ENCODE measurements at places on chromosomes 6 and 20.

- DNase-seq = no peak
Measured at GRCh38 chr20:6882561-6883291, 115.2 kb downstream of the BMP2 start.

- no peak for DNase-seq
Measured at GRCh38 chr20:2801286-2801728, 880 bp upstream of the CPXM1 start.

DNA sequence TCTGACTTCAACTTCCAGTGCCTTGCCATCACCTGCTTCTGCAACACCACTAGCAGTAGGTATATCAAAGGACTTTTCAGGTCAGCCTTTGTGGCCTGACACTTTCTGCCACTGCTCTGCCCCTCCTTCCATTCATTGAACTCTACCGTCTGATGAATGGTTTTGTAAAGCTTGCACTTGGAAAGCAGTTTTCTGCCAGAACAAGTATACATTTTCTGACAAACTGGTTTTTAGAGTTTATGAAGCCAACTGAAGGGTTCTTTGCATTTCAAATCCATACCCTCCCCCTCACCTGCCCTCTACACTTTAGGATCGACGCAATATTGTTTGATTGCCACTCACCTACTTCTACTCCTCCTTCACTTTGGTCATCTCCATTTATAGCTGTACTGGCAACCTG lies 603.1 kb downstream of the HACE1 start:
- DNase-seq = no peak

DNA sequence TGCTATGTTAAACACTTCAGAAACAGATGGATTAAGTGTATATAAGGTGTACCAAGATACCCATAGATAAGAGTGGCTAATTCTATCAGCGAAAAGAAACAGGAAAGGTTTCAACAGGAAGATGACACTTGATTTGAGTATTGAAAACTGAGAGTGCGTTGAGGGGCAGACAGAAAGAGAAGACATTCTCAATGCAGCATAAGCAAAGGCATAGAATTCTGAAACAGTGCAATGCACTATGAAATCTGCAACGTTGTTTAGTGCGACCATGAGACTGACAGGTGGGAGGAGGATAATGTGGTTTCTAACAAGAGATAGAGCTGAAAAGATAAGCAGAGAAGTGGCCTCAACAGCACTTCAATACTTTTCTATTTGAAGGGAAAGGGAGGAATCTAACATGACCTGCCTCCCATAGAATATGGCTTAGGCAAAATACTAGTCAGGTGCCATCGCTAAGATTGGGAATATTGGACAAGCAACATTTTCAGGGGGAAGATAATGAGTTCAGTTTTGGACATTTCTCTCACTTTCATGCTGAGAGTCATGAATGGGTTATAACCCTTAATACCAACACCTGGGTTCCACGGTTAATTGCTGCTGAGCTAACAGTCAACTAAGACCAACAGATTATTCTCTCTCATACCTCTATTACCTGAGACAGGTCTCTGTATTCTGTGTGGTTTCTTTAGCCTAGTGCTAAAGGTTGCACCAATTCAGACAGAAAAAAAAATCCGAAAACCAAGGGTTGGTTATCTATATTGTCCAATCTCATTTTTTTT lies 312.9 kb upstream of the ARID1B start:
- no peak for DNase-seq

- no peak for DNase-seq
Measured at GRCh38 chr6:132673376-132674094, 14.6 kb upstream of the TAAR1 start.

DNA sequence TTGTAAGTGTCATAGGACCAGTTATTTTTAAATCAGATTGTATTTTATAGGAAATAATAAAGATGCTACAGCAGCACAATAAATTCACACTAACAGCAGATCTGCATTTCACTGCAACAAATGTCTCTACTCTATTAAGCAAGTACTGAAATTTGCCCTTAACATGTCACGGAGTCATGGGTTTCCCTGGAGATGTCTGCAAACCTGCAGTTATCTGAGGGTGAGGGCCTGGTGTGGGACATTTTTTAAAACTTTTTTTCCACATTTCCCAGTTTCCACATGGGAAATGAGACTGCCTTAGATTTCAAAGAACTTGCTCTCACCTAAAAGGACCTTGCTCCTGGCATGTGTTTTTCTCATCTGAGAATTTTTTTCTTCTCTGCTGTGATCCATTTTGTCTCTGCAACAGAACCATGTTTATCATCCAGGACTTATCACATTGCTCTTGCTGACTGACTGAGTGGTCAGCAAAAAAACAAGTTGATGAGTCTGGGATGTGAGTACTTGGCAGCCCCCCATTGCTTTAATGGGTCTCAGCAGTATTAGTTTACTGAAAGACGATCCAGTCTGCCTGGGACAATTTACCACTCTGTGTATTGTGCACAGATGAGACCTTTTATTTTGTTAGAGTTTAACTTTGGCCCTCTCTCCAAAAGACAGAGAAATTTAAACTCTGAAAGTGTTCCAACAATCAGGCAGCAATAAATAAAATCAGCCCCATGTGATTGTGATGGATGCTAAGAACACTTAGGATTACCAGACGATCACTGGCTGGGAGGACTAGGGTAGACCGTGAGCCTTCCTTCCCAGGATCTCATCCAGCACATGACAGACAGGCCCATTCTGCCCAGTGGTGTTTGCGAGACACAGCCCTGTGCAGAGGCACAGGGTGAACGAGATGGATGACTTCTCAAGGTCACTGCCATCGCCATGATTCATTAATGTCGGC lies 268.8 kb downstream of the BTBD9 start:
- DNase-seq = no peak

DNA sequence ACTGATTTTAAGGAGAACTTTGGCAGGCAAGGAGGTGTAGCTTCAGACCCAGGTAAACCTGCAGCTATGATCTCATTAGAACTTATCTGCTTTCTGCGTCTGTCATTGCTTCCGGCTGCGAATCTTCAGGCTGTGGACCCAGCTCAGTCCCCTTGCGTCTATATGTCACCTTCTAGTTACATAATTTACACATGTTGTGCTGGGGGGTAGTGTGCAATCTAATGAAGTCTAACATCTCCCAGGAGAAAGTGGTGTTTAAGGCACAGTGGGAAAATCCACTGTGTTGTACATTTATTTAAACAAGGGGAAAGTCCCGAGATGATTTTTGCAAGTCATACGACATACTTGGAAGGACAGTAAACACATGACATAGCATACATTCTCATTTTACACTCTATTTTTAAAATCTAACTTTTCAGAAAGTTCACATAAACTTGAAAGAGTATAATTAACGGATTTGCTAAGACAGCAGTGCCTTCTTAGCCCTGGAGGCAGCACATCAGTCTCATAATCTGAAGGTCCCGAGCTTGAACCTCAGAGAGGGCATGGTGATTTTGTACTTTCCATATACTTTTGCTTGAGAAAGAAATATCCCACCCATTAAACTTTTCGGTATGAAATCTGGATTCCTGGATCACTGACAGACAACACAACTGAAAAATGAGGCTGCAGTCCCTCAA lies 35.2 kb downstream of the GPX6 start:
- no peak for DNase-seq

DNA sequence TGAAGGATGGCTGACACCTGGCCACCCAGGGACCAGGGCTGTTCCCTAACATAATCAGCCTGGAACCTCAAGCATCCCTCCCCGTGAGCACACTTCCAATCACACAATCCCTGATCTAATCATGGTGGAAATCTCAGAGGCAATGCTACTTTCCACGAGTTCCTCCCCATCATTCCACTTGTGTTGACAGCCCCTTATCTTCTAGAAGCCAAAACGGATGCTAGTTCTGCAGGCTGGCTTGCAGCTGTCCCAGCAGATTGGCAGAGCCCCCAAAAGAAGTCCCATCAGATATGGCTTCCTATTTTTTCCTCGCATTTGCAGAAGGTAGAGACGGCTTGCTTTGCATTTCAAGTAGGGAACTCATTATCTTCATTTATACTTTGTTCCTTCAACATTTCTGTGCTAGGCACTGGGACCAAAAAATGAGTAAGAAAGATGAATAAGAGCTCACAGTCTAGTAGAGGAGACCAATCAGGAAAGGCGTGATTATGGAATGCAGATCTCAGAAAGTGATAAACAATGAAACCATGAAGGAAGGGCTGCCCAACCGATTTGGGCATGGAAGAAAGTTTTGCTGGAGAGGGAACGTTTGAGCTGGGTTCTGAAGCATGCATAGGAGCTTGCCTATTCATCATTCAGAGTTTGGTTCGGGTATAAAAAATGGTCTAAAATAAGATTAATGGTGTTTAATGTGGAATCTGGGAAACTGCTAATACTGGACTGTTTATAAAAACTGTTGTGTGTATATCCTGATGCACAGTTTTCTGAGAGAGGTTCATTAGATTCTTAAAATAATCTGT lies 44.6 kb upstream of the TBC1D7 start:
- no peak for DNase-seq

DNA sequence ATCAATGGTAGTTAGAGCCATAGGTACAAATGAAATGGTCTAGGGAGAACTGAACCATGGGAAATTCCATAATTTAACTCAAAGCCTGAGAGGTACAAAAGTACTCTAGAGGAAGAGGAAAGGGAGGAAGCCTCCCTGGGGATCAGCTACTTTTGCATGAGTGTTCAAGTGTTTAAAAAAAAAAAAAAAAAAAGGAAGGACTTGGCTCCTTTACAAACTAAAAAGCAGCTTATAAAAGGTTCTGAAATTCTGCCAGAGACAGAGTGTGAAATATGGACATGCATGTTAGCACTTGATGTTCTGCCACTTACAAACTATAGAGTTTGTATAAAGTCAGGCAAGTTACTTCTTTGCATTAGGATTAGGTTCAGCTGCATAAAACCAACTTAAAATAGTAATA lies 290.0 kb downstream of the TBC1D7 start:
- no peak for DNase-seq

DNA sequence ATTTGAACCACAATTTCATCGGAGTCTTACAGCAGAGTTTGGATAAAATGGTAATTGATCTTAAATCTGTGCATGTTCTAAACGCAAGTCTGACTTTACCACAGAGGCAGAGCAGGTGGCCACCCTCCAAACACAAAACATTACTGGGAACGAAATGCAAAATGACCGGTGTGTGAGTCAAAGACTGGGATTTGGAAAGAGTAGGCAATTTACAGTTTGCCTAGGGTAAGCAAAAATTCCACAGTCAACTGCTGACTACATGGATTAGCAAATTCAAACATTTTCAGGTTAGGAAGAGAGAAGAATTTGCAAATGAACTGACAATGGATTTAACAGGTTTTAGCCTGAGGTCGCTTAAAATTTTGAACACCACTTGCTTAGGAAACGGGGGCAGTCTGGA lies 444.4 kb downstream of the HDGFL1 start:
- DNase-seq = no peak

DNA sequence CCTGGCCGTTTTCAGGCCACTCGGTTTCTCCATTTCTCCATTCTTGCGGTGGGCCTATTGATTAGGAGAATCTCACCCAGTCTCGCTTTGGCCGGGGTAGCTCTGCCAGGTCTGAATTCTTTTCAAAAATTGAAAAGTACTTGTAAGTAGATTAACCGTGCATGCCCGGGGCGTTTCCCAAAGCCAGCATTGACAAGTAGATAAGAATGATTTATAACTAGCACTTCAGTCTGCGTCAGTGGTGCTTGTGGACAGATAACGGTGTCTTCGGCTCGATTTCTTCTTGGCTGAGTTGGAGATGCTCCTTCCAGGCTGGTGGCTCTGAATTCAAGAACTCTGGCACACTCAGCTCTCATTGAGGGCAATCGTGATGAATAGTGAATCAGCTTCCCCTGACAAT lies 29.0 kb downstream of the SLC24A3 start:
- no peak for DNase-seq

DNA sequence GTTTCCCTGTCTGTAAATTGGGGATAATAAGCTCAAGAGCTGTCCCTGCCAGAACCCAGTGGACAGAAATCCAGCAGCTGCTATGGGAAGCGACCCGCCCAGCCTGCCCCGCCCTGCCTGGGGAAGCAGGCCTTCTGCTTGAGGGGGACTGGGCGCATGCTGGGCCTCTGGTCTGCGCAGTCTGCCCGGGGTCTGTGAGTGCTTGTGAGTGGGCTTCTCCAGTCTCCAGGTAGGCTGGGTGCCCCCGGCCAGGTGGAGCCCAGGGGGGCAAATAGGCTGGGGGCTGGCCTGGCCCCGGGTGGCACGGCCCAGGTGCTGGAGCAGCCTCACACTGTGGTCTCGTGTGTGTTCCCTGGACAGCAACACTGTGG lies 648 bp upstream of the RBBP8NL start:
- no peak for DNase-seq

DNA sequence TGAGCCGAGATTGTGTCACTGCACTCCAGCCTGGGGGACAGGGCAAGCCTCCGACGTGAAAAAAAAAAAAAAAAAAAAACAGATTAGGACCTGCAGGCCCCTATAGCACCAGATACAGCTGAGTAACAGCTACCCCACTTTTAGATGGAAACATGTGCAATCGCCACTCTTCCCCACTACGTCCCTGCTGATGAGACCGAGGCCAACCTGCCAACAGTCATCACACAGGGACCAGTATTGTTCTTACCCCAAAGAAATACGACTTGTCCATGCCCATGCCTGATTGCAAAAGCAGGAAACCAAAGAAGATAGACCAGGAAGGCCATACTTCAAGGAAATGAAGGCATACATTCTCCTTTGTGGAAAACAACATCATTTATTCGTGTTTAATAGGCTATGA lies 45.8 kb downstream of the ZMYND8 start:
- DNase-seq = no peak

- no peak for DNase-seq
Measured at GRCh38 chr20:18176318-18176785, 38.7 kb downstream of the KAT14 start.

DNA sequence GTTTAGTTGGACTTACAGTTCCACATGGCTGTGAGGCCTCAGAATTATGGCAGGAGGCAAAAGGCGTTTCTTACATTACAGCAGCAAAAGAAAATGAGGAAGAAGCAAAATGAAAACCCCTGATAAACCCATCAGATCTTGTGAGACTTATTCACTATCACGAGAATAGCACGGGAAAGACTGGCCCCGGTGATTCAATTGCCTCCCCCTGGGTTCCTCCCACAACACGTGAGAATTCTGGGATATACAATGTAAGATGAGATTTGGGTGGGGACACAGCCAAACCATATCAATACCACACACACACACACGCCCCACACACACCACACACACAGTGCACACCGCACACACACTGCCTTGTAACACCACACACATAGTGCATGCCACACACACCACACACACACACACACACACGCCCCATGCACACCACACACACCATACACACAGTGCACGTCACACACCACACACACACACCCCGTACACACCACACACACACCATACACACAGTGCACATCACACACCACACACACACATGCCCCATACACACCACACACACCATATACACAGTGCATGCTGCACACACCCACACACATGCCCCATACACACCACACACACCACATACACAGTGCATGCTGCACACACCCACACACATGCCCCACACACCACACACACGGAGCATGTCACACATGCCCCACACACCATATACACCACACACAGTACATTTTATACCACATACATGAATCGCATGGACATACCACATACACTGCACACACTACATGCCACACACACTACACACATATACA lies 310.5 kb downstream of the TAF4 start:
- DNase-seq = no peak
